T-helper 2 cell treated with Interferon-gamma antibody and Interleukin-4, amounts not matched to agents 5 μg/mL and 100 μg/mL, for 36 hours (primary cell): ENCODE measurements at places on chromosomes 7 and 10.
A peak's percentile ranks its signal among the peaks of the same experiment; 100 is the strongest.

GRCh38 chr10:20265146-20265545 lies 448.9 kb downstream of the PLXDC2 start:
- H3K36me3 ChIP-seq: no peaks in the 10 kb centered on the region
- no peaks in the 10 kb centered on the region for H3K27me3 ChIP-seq
- no peak overlapping the region for H3K4me3 ChIP-seq
- H3K27ac ChIP-seq: no peak overlapping the region

DNA sequence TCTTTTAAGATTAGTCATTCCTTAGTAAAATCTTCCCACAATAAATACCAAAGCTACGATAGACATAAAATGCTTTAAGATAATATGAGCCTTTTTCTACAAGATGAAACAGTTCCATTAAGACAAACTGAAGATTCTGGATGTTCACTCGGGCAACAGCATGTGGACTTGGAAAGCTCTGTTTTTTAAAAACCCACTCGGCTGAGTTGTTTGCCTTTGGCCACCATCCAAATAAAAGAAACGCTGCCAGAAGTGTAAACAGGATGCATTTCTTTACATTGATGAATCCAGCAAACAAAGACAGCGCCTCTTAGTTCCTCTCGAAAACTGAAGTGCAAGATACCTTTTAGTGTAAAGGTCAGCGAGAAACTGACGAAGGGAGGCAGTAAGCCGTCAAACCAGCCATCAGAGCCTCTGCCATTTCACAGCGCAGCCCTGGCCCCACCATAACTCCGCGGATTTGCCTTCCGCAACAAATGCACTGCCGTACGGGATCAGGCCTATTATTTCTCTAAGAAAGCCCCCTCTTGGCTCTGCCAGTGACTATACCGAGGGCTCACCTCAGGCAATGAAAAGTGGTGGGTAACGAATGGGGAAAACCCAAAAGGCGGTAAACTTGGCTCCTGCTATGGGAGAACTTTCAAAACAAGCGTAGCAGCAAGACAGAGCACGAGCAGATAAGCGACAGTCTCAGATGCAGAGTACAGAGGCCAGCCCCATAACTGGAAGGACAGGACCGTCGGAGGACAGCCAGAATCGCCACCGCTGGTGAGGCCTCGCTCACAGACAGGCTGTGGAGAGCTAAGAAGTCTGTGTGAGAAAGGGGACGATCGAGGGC lies 41.4 kb downstream of the GNA12 start:
- no peaks in the 10 kb centered on the region for H3K36me3 ChIP-seq
- no peak for DNase-seq
- H3K4me1 ChIP-seq: peaks cover 21% of the 10 kb centered on the region
- no peak overlapping the region for H3K4me3 ChIP-seq

DNA sequence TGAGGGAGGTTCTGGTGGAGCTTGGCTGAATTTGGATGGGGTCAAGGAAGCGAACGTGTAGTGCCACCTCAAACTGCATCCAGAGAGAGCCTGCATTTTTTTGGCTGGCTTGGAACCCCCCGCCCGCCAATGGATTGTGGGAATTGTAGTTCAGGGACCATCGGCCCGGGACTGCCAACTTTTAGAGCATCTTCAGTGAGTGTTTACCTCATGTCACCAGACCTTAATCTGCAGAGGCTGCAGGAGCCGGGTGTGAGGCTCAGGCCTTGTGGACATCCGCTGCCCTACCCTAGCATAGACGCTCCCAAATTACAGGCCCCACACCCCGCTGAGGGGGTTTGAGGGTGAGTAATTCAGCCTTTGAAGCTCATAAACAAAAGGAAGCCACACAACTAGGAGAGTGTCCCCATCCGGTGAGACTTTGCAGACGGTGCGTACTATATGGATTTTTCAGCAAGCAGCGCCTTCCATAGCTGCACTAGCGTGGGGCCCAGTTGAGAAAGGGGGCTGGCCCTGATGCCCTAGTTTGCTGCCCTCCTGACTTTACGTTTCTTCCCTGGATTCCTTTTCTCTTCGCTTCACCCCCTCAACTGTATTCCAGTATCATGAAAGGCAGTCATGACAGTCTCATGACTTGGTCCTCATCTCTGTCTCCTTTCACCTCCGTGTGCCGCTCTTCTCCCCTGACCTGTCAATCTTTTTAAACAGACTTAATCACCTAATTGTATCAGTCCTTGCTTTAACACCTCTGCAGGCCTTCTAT lies 717 bp downstream of the CNPY4 start:
- H3K27ac ChIP-seq: peak overlapping the region; percentile 97
- H3K4me1 ChIP-seq: peaks cover 21% of the 10 kb centered on the region
- DNase-seq: peak; percentile 71
- no peaks in the 10 kb centered on the region for H3K27me3 ChIP-seq
- peaks cover 20% of the 10 kb centered on the region for H3K36me3 ChIP-seq

GRCh38 chr7:17178545-17178944 lies 119.9 kb upstream of the AHR start:
- no peak overlapping the region for H3K4me3 ChIP-seq
- H3K4me1 ChIP-seq: no peaks in the 10 kb centered on the region
- H3K27ac ChIP-seq: no peak overlapping the region
- H3K27me3 ChIP-seq: peaks cover 3% of the 10 kb centered on the region
- no peak for DNase-seq

- DNase-seq: no peak
- no peaks in the 10 kb centered on the region for H3K27me3 ChIP-seq
- peak overlapping the region; percentile 83 for H3K27ac ChIP-seq
- peak overlapping the region; percentile 65 for H3K4me3 ChIP-seq
- peaks cover 37% of the 10 kb centered on the region for H3K4me1 ChIP-seq
These were observed 17.8 kb upstream of the HKDC1 start for GRCh38 chr10:69202332-69202731.

GRCh38 chr7:35519971-35520809 lies 174.7 kb downstream of the HERPUD2 start:
- peaks cover 1% of the 10 kb centered on the region for H3K4me1 ChIP-seq
- no peak overlapping the region for H3K4me3 ChIP-seq
- no peak overlapping the region for H3K27ac ChIP-seq
- DNase-seq: peak; percentile 35
- no peaks in the 10 kb centered on the region for H3K36me3 ChIP-seq

DNA sequence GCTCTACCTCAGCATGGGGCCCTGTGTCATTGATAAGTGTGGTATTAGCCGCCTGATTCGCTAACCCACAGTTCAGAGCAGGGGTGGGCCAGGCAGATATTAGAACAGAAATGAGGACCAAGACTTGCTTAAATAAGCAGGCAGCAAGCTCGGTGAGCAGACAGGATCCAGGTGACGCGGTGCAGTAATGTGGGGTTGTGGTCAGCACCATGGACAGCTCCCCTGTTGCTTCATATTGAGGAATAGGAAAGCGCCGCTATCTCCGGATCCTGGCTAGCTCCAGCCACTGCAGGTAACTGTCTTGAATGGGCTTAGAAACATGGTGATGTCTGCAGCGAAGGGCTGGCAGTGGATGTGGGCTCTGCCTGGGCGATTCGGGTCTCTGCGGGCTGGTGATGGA lies 51.3 kb upstream of the GPR26 start:
- no peaks in the 10 kb centered on the region for H3K36me3 ChIP-seq
- no peak overlapping the region for H3K4me3 ChIP-seq
- H3K27ac ChIP-seq: no peak overlapping the region

DNA sequence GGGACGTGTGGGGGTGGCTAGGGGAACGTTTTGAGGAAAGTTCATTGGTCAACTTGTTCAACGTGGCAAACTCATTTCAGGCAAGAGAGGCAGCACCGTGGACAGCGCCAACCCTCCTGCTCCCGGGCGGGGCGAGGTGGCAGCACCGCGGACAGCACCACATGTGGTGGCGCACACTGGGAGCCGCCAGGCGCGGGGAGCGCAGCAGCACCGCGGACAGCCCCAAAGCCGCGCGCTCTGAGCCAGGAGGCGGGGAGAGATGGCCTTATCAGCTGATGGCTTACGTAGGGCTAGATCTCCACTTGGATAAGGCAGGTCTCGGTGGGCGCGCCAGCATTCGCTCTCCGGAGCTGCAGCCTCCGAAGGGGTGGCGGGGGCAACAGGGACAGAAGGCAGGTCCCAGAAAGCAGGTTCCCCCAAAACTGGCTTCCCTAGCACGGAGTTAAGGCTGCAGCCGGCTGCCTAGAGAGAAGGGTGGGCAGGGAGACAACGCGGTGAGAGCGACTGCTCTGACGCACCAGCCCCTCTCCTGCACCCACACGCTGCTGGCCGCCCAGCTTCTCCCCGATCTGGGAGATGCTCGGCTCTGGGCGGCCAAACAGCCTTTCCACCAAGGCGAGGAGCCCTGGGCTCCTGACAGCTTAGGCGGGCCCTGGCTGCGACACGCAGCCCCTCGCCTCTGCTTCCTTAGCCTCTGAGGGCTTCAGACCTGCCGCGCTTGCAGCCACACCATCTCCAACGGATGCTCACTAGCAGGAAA lies at the start of gene HTR5A:
Gene HTR5A, plus strand, starts transcription at position 333 of the 760 bp plus-strand sequence. CDS start 576 bp downstream, outside the sequence.
- no peak within 1 kb of the TSS for H3K27ac ChIP-seq
- DNase-seq: peak; percentile 85
- no peaks in the 10 kb centered on the region for H3K36me3 ChIP-seq
- peaks cover 22% of the 10 kb centered on the region for H3K27me3 ChIP-seq
- H3K4me1 ChIP-seq: peaks cover 7% of the 10 kb centered on the region

- peaks cover 6% of the 10 kb centered on the region for H3K27me3 ChIP-seq
- H3K4me3 ChIP-seq: no peak overlapping the region
- no peaks in the 10 kb centered on the region for H3K4me1 ChIP-seq
- no peak overlapping the region for H3K27ac ChIP-seq
- no peak for DNase-seq
- H3K36me3 ChIP-seq: no peaks in the 10 kb centered on the region
These were observed 115.1 kb upstream of the AGK start for GRCh38 chr7:141436139-141436538.

DNA sequence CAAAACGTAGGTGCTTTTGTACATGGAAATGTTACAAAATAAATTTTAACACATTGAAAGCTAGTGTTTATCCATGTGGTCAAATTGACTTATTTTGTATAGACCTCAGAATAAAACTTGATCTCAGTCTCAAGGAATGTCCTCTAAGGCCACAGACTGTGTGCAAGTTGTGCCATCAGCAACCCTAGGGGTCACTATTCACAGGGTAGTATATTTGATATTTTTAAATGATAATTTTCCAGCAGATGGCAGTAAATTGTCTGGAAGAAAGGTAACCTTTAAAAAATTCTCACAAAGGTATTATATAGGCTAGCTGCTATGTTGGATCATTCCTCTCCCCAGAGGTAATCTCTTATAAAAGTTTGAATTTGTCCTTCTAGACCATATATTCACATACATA lies 12.9 kb upstream of the SNX10 start:
- no peaks in the 10 kb centered on the region for H3K27me3 ChIP-seq
- peaks cover 16% of the 10 kb centered on the region for H3K4me1 ChIP-seq
- no peak overlapping the region for H3K27ac ChIP-seq

DNA sequence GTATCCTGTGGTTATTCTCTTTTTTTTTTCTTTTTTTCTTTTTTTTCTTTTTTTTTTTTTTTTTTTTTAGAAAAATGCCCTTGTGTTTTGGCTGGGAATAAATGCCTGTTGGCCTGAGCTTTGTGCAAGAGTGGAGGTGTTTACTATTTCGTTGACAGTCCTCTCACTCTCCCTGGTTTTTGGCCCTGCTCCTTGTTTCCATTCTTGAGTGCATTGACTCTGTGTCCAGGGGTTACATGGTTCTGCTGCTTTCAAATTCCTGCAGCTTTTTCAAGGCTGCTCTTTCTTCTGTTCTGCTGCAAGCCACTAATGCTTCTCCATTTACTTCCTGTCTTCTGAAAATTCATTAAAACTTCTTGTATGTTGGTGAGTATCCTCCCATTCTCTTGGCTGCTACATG lies 59.7 kb upstream of the TBX20 start:
- no peak for DNase-seq
- H3K4me1 ChIP-seq: no peaks in the 10 kb centered on the region
- no peaks in the 10 kb centered on the region for H3K36me3 ChIP-seq
- no peak overlapping the region for H3K27ac ChIP-seq

DNA sequence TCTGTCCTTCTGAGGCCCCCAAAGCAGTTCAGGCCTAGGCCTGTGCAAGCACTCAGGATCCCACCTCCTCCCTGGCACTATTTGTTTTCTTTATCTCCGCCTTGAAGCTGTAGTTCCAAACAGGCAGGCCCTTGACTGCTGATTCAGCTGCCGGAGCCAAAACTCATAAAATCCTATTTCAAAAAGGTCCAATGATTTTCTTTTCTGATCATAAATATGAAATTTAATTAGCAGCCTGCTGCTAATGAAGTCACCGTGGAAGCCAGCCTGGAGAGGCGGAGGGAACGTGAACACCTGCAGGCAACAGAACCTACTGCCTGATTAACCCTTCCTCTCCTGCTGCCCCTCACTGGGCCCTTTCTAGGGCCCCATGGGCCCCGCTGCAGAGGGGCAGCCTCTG lies 60.1 kb downstream of the CARD11 start:
- peaks cover 49% of the 10 kb centered on the region for H3K36me3 ChIP-seq
- peak overlapping the region; percentile 43 for H3K27ac ChIP-seq
- no peak overlapping the region for H3K4me3 ChIP-seq
- no peaks in the 10 kb centered on the region for H3K27me3 ChIP-seq
- peaks cover 60% of the 10 kb centered on the region for H3K4me1 ChIP-seq

GRCh38 chr7:82362129-82362706 lies 81.4 kb downstream of the CACNA2D1 start:
- no peaks in the 10 kb centered on the region for H3K36me3 ChIP-seq
- no peaks in the 10 kb centered on the region for H3K4me1 ChIP-seq
- no peaks in the 10 kb centered on the region for H3K27me3 ChIP-seq
- H3K27ac ChIP-seq: no peak overlapping the region
- no peak overlapping the region for H3K4me3 ChIP-seq
- no peak for DNase-seq

DNA sequence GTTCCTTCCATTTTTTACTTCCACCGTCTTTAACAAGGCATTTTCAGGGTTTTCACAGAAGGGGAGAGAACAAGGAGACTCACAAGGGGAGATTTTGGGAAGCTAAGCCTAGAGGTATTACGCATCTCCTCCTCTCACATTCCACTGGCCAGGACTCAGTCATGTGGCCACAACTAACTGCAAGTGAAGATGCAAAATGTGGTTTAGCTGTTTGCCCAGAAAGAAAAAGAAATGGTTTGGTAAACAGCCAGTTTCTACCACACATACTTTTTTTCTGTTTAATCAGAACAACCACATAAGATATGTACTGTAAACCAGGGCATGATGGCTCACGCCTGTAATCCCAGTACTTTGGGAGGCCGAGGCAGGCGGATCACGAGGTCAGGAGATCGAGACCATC lies 21.4 kb upstream of the HELLS start:
- no peaks in the 10 kb centered on the region for H3K4me1 ChIP-seq
- no peak overlapping the region for H3K4me3 ChIP-seq
- no peak for DNase-seq

- no peaks in the 10 kb centered on the region for H3K4me1 ChIP-seq
- H3K27ac ChIP-seq: no peak overlapping the region
- no peak for DNase-seq
- no peak overlapping the region for H3K4me3 ChIP-seq
- peaks cover under 1% of the 10 kb centered on the region for H3K27me3 ChIP-seq
- no peaks in the 10 kb centered on the region for H3K36me3 ChIP-seq
These were observed 276.5 kb upstream of the SMIM30 start for GRCh38 chr7:113394856-113395255.

- peak overlapping the region; percentile 88 for H3K4me3 ChIP-seq
These were observed 9.2 kb downstream of the BNIP3 start for GRCh38 chr10:131972474-131973071.
